ENCODE measurements at places on chromosomes 7 and 10. TPM values are rescaled to one million over a fixed set of nuclear protein-coding genes. Genes with fewer than 3 reads are reported as not detected.

CCM2 gene
- total RNA-seq = 36.1 TPM

DNA sequence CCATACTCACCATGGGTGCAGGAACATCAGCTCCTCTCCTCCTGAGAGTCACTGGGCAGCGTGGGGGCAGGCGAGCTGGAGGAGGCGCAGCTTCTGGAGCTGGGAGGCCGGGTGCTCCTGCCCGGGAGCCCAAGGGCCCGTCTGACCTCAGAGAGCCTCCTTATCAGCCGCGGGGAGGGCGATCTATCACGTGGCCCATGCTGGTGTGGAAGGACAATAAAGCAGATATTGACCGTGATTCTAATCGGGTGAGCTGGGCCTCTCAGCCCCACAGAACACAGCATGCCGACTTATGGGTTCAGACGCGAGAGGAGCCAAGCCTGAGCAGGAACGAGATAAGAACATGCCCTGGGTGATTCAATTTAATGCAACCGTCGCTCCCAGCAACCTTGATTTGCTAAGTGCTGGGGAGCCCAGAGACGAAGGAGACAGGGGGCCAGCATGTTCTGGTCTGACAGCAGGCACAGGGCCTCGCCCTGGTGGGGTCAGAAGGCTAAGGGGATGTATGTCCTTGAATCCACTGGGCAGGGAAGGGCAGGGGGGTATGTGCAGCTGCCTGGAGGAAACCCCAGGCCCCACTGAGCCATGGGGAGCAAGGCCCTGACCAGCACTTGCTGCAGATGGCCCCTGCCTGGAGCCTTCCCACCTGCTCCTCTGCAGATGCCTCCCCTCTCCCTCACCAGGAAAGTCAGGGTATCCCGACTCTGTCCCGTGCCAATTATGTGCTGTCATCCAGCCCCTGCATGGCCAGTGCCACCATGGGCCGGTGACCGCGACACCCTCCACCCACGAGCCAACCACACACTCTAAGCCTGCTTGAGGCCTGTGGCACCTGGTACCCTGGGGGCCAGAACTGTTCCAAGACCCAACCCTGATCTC, 95.3 kb upstream of the RET start:
- no peak for DNase-seq

DNA sequence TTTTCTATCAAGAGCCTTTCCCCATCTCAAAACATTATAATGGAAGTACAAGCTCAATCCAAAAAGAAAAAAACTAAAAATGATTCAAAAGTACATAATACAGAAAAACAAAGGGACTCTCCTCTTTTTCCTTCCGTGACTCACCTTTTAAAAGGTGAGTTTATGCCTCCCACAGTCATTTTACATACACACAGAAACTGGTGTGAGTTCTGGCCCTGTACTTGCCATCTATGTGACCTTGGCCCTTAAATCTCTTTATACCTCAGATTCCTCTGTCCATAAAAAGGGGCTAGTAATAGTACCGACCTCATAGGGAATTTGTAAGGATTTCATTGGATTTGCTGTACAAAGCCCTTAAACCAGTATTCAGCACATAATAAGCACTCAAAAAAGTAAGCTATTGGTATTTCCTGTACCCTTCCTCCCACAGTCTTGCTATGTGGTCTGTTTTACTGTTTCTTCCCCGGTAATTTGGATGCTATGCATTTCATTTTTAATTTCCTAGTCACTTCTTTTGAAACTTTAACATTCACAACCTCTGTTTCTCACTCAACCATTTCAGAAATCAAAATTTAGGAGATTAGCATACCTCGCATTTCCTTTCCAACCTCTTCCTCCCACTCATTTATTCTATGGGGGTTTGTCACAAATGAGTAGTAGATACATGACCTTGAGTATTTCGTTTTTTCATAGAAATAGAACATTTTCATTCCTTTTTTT, 39.0 kb downstream of the STK17A start:
- DNase-seq = no peak

SPDYE2 gene
- 0.04 TPM for total RNA-seq

SPDYE8 gene
- 0.09 TPM for total RNA-seq

GRCh38 chr7:81819861-81820260, 50.0 kb upstream of the HGF start:
- no peak for DNase-seq

- DNase-seq = no peak
Observed at GRCh38 chr10:22856444-22857074, 71.3 kb upstream of the ARMC3 start.

DNA sequence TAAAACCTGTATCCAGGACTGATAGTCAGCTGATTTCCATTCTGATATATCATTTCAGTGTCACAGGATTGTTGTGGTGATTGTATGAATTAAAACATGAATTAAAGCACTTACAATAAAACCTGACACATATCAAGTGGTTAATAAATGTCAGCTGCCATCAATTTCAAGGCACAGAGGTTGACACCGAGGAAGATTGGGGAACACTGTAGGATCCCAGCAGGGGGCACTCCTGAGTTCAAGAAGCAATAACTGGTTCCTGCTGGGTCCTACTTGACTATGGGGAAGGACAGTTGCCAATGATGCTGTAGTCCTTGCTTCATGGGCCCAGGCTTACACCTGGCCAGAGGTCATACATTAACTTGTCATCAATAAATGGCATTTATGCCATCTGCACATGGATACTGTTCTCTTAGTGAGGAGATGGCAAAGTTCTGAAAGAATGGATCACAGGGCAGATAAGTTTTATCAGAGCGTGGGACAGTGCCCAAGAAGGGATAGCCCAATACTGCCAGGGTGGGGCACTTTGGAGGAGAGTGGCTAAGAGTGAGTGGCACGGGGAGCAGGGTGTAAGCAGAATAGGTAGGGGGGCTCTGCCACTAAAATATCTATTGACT, 24.1 kb downstream of the FZD1 start:
- DNase-seq = peak; percentile 14

DNA sequence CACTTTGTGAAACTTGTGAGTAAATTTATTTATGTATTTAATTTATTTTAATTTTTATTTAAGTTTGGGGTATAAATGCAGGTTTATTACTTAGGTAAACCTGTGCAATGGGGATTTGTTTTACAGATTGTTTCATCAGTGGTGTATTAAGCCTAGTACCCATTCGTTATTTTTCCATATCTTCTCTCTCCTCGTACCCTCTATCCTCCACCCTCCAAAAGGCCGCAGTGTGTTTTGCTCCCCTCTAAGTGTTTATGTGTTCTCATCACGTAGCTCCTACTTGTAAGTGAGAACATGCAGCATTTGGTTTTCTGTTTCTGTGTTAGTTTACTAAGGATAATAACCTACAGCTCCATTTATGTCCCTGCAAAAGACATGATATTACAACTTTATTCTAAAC, 145.4 kb upstream of the SMIM30 start:
- no peak for DNase-seq

- DNase-seq = no peak
Observed at GRCh38 chr7:100137851-100138760, 10.6 kb upstream of the LAMTOR4 start.

MNX1 gene
- not detected for total RNA-seq

IDE gene
- total RNA-seq = 16.4 TPM

GRCh38 chr10:3237530-3237929, 64.9 kb upstream of the PITRM1 start:
- no peak for DNase-seq

CPA1 gene
- 3.6 TPM for total RNA-seq

SPDYE2B gene
- total RNA-seq = not detected

HYAL4 gene
- 0.09 TPM for total RNA-seq

DNA sequence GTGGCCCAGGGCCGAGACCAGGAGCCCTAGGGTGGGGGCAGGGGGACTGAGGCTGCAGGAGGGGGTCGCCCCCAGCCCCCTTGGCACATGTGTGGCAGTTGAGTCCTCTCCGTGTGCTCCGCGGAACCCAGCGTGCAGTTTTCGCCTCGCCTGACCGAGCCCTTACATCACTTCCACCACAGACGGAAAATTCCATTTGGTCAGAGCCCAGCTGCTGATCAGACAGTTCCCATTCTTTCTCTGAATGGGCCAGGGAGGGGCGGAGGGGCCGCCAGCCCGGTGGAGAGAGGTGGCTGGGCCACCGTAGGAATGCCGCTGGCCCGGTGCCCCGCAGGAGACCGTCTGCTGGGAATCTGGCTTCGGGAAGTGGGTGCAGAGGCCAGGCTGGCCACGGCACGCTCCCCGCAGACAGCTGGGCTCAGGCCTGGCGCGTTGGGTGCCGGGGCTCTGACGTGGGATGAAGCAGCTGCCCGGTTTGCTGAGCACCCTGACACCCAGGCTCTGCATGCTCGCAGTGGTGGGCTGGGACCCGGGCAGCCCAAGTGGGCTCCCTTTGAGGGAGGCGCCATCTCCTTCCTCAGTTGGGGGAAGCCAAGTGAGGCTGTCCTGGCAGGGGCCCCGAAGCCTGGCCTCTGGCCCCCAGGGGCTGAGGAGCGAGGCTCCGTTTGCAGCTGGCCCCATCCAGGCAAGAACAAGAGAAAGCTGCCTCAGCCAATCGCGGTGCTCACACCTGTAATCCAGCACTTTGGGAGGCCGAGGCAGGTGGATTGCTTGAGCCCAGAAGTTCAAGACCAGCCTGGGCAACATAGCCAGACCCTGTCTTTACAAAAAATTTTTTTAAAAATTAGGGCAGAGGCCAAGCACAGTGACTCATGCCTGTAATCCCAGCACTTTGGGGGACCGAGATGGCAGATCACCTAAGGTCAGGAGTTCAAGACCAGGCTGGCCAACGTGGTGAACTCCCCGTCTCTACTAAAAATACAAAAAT, 9.9 kb downstream of the TTYH3 start:
- DNase-seq = peak; percentile 99

DNA sequence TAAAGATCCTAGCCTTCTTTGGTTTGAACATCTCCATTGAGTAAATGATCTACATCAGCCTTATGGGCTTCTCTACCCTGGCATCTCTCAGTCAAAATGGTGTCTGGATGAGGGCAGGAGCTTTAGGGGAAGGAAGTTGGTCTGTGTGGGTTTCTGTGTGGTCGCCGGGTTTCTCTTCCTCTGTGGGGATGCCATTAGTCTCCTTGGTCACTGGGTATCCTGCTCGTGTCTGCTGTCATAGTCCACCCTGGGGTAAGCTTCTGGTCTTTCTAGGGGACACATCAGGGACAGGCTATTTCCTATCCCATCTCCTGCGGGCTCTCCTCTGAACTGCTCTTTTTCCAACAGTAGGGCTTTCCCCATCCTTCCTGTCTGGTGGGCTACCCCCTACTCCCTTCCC, 150.3 kb upstream of the NPY start:
- no peak for DNase-seq

DNA sequence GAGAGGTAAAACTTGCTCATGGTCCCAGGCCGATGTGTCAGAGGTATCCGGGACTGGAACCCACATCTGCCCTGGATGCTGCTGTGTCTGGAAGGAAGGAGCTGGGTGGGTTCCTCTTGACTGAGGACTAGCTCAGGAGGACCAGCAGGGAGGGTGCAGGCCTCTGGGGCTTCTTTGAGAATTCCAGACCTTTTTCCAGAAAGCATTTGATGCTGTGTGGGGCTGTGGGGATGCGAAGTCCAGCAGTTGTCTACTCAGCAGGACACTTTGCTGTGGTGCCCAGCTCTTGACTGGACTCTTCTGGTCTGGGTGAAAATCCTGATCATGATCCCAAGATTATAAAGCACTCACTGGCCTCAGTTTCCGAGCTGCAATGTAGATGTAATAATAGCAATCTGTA, 1.7 kb downstream of the RAMP3 start:
- DNase-seq = no peak

DNA sequence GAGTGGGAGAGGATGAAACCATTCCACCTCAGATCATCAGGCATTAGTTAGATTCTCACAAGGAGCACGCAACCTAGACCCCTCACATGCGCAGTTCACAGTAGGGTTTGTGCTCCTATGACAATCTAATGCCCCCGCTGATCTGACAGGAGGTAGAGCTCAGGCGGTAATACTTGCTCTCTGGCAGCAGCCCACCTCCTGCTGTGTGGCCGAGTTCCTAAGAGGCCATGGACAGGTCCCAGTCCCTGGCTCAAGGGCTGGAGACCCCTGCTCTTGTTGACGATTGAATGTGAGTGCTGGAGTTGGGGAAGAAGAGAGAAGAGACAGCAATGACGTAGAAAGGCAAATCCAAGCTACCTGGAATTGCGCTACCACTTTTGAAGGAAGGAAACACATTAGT, 267.2 kb downstream of the TFEC start:
- no peak for DNase-seq

WNT8B gene
- not detected for total RNA-seq

GRCh38 chr10:110918643-110919348, at the start of gene BBIP1:
TSS of gene BBIP1 (minus strand) at chr10:110919180. CDS start at chr10:110918157, 1,023 bp downstream.
- DNase-seq = peak; percentile 100

- DNase-seq = no peak
Observed at GRCh38 chr7:115043605-115044004, 121.7 kb downstream of the MDFIC start.

OR6V1 gene
- not detected for total RNA-seq

- no peak for DNase-seq
Observed at GRCh38 chr10:17854044-17854652, 45.0 kb downstream of the MRC1 start.

TBX20 gene
- total RNA-seq = not detected

PRR15 gene
- total RNA-seq = 0.04 TPM

- no peak for DNase-seq
Observed at GRCh38 chr7:121329191-121330052, 622 bp downstream of the WNT16 start.

GRCh38 chr7:26265065-26265464, 26.6 kb upstream of the SNX10 start:
- no peak for DNase-seq

- DNase-seq = no peak
Observed at GRCh38 chr10:89894051-89894450, 192.7 kb downstream of the KIF20B start.

DNA sequence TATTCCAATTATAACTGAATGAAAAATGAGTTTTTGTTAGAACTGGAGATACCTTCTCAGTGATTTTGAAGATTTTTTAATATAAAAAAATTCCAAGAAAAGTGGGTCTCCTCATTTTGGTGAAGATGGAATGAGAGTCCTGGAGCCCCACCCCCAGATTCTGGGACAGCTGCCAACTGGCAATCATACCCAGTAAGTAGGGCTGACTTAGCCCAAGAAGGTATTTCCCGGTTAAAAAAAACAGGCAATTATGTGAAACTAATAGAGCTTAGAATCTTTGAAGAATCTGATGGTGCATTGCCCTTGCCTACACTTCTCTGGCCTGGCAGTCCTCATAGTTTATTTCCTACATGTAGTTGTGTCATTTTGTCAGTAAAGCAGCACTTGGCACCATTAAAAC, 52.8 kb upstream of the VWDE start:
- DNase-seq = no peak

- DNase-seq = peak; percentile 26
Observed at GRCh38 chr7:46713868-46714596, 793.0 kb upstream of the IGFBP3 start.

DNA sequence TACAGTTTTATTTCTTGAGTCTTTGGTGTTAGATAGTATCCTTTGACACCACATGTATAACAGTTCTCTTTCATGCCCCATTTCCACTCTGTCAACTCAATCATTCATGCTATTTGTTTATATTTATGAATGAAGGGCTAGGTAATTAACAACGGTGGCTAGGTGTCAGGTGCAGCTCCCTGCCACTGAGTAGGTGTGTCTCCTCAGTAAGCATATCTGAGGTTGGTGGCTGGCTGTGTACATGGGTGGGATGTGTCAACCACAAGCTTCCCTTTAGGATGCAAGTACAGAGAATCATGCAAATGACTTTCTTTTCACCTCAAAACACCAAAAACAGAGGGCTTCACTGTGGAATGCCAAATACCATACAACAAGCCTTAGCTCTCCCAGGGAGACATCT, 83.4 kb downstream of the ZNF365 start:
- no peak for DNase-seq

AGBL3 gene
- total RNA-seq = 2.2 TPM

C7orf33 gene
- 0.27 TPM for total RNA-seq

DRGX gene
- not detected for total RNA-seq

GRCh38 chr10:86651021-86651471, 3.3 kb upstream of the OPN4 start:
- no peak for DNase-seq

GRCh38 chr10:3782146-3782450, 2.9 kb downstream of the KLF6 start:
- peak; percentile 75 for DNase-seq
